Astrocyte of the spinal cord (primary cell): ENCODE measurements at places on chromosomes 1 and 21.

- no peak for DNase-seq
Observed at GRCh38 chr1:234488054-234489006, 9.4 kb upstream of the TARBP1 start.

GRCh38 chr1:150559656-150560010 is 10.4 kb downstream of the ADAMTSL4 start:
- DNase-seq: no peak

- DNase-seq: no peak
Observed at GRCh38 chr1:241775021-241775420, 73.0 kb upstream of the EXO1 start.

GRCh38 chr1:170800812-170801211 is 134.5 kb upstream of the MROH9 start:
- DNase-seq: no peak
